ENCODE measurements at places on chromosomes 2 and 18. TPM values are rescaled to one million over a fixed set of nuclear protein-coding genes. Genes with fewer than 3 reads are reported as not detected.

GRCh38 chr2:145020694-145021093 is 500.8 kb upstream of the ZEB2 start:
- DNase-seq, result no peak

Gene C2orf78
- not detected for total RNA-seq

DNA sequence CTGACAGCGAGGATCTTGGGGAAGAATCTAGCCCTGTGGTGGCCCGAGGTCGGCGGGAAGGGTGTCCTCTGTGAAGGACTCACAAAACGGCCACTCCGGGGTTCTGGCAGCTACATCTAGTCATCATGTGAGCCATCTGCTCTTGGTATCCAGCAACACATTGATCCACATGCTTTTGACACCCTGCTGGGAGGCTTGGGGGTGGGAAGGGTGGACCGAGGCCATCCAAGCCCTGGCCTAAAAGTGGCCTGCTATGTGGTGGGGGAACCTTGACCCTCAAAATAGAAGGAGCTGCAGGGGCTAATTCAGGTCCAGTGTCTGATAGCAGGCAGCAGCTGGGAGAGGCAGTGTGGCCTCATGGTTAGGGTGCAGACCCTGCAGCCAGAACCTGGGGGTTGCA is 145.7 kb downstream of the CELF4 start:
- DNase-seq, result no peak

GRCh38 chr2:109457366-109457765 is 156.4 kb downstream of the SEPTIN10 start:
- DNase-seq, result no peak

All from vagina (tissue), 2 donors.